ENCODE measurements at places on chromosomes 3 and 15.

GRCh38 chr3:87792534-87793336, 266.1 kb downstream of the CGGBP1 start:
- peak; percentile 36 for DNase-seq

- DNase-seq = no peak
Measured at GRCh38 chr3:131708241-131708640, 205.5 kb upstream of the MRPL3 start.

DNA sequence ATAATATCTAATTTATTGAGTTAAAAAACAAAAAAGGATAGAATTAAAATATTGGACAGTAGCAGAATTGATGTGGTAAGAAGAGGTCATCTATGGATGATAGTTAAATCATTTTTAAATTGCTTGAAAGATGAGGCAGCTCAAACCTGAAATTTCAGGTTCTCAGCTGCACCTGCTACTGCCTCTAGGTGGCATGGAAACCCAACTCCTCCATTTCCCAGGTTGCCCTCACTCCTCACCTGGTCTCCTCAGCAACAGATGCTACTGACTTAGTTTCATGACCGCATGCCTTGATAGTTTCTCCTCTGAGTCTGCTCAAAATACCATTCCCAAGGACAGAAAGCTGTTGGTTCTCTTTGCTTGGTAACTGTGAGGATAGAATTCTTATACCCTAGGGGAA, 148.1 kb downstream of the ABHD5 start:
- no peak for DNase-seq

DNA sequence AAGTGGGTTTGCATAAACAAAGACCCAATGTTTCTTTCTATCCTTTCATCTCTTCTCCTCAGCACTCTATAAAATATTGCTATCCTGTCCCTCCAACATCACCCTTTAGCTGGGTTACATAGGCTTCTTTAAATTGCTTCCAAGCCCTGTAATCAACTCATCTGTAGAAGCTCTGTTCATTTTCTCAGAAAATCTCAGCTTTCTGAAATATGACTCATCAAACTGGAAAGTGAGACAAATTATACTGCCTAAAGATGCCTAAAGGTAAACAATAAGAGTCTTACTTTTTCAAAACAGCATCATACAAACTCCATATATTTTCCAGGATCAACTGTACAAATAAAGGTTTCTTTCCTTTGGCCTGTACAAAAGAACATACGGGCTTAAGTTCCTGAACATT, 33.8 kb downstream of the EFL1 start:
- DNase-seq = no peak

DNA sequence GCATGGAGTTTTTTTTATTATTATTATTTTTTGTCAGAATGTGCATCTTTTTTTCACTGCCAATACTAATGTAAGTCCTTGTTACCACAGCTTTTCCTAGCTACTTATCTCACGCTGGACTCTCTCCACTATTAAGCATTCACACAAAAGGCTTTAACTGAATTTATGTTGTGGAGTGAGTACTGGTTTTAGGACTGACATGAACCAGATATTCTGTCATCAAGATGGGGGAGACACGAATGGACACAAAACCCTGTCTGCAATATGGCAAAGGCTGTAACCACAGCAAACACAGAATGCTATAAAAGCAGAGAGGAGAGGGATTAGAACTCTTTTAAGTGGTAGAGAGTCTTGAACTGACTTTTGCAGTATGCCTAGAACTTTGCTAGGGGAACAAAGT, 592.2 kb upstream of the TBL1XR1 start:
- DNase-seq = no peak

DNA sequence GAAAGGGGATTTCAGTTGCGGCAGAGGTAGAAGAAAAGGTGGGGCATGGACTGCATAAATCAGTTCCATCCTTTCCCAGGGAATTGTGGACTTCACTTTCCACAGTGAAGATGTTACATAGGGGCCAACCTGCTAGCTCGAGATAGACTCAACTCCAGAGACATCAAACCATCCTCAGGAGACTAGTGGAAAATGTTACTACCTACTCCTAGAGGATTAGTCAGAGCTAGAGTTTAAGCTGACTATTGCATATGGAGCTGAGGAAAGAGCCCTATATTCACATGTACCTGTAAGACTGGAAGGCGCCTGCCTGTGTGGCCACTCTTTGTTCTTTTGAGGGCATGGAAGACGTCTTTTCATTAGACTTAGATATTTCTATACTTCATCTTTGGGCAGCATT, 69.2 kb downstream of the KLHL25 start:
- no peak for DNase-seq

GRCh38 chr3:106824856-106825255, 552.4 kb upstream of the CCDC54 start:
- peak; percentile 9 for DNase-seq

- DNase-seq = no peak
Measured at GRCh38 chr3:3772920-3773319, 26.3 kb upstream of the LRRN1 start.

GRCh38 chr3:113193288-113193687, 18.1 kb upstream of the BOC start:
- DNase-seq = no peak

DNA sequence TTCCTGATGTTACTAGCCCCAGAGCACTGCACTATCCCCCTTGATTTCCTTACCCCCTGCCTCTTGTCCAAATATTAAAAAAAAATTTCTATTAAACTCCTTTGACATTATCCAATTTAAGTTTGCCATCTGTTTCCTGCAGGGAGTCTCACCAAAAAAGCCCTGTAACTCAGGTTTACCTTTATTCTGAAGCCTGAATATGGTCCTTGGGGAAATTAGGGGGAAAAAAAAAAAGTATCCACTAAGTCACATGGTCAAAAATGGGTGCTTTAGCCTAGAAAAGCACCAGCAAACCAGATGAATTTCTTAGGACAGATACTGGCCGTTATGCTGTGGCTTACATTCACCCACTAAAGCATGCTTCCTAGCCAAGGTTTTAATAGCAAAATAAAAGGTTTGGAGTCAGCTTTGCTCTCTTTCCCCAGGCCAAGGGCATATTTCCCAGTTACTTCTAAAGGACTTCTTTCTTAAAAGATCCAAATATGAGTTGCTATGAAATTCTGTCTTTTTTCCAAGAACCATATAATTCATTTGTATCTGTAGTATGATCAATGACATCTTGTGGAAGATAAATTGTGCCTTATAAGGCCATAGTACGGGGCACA, 394.9 kb downstream of the LSAMP start:
- no peak for DNase-seq

DNA sequence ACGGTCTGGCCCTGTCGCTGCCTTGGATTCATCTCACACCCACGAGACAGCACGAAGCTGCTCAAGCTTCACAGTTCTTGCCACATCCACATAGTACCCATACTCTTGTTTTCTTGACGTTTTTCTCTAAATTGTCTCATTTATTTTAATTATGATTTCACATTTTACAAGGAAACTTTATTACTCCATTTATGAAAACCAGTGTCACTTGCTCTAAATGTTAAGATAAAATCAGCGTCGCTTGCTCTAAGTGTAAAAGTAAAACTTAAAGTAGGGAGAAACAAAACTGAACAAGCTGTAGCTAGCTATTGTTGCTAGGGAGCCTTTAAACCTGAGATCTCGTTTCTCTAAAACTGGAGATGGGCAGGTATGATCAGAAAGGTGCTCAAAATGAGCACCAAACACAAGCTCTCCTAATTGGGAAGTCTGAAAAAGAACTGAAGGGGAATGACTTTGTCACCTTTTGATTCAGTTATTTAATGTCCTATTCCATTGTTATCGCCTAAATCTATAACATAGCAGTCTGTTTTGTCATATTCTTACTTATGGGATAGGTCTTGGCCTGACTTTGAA, 680 bp downstream of the IFT122 start:
- no peak for DNase-seq

- DNase-seq = no peak
Measured at GRCh38 chr3:120098710-120099109, 4.5 kb upstream of the GSK3B start.

DNA sequence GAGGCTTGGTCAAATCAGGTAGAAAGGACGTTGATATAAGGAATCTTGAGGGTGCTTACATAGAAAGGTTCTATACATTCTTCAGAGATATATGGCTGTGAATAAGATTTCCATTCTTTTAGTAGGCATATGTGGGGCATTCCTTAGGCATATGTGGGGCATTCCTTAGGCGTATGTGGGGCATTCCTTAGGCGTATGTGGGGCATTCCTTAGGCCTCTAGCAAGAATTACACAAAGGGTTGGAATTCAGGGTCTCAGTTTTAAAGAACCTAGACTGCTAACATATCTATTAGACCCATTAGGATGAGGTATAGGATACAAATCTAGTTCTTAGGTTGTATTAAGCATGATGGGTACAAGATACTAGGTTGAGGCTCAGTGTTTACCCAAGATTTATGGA, 607.8 kb downstream of the SI start:
- DNase-seq = no peak

DNA sequence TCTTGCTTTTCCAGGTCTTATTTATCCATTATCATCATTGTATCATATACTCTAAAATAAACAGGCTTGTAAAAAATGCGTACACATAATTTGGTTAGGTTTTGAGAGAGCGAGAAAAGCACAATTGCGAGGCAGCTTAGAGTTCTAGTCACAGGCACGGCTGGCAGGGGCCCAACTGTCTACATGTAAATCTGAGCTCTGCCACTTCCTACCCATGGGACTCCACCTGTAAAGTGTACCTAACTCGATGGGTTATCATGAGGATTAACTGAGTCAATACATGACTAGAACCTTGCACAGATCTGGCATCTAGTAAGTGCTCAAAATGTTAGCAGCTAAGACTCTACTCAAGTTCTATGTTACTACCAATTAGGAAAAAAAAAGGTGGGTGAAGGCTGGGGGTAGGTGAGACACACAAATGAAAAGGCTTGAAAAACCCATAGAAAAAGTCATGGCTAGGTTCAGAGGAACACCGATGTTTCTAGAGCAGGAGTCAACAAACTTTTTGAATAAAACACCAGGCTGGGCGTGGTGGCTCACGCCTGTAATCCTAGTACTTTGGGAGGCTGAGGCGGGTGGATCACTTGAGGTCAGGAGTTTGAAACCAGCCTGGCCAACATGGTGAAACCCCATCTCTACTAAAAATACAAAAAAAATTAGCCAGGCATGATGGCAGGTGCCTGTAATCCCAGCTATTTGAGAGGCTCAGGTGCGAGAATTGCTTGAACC, 36.2 kb downstream of the GLB1 start:
- DNase-seq = no peak

GRCh38 chr3:160224256-160224655, 966 bp upstream of the C3orf80 start:
- no peak for DNase-seq

DNA sequence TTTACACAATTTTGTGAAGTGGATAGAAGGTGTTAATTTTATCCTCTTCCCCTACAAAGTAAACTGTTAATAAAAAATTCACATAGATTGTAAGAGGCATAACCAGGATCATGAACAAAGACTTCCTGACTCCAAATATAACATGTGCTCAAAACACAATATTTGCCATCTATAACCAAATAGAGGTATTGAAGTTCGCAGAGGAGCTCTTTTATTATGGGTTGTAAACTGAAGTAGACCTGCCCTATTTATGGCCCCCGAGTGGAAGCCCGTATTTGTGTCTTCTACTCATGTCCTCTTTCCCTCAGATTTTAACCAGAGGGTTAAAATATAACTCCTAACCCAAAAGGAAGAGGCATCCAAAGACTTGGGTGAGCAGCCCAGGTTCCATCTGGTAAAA, 285.6 kb upstream of the COL8A1 start:
- DNase-seq = no peak

DNA sequence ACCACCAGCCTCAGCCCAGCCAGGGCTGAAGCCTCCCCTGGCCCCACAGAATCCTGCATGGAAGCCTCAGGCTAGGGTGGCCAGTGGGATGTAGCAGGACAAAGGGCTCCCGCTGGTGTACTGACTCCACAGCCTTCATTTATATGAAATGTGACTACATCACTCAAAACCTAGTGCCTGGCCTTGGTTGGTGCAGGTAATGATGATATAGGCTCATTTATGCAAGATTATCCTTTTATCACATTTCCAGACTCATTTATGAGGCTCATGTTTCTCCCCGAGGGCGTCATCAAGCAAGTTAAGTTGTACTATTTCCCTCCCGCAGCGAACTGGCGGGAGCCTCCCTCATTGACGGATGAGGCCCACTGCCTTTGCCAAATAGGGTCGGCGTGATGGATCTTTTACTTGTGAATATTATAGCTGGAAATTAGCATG, 179.1 kb upstream of the SMAD3 start:
- DNase-seq = no peak

DNA sequence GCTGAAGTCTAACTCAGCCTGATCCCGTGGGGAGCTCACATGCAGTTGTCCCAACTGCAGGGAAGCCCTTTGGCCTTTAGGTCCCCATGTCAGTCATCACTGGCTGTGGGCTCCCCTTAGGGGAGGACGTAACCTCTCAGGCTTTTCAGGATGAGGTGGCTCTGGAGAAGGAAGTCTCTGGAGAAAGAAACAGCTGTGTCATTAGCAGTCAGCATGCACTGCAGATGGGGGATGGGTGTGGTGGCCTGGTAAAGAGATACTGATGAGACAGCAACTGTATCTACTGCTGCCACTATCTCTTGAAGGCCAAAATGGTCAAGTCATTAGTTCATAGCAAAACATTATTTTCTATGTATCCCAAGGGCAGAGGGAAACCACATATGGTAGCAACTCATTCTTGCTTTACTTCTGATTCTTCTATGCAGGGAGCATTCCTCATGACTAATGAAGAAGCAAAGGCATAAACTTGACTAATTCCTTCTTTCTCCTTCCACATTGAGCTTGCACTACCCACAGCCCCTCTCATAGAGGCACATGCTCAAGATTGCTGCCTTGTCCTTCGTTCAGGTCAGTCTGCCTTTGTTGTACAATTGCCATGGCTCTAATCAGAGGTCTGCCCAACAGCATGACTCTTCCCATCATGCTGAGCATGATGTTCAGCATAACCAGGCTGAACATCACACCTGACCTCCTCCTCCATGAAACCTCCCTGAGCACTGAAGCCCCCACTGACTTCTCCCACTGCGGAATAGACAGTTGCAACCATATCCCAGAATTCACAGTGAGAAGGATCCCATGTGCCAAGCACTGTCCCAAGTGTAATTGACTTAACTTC, 47.8 kb upstream of the TMEM158 start:
- DNase-seq = no peak

DNA sequence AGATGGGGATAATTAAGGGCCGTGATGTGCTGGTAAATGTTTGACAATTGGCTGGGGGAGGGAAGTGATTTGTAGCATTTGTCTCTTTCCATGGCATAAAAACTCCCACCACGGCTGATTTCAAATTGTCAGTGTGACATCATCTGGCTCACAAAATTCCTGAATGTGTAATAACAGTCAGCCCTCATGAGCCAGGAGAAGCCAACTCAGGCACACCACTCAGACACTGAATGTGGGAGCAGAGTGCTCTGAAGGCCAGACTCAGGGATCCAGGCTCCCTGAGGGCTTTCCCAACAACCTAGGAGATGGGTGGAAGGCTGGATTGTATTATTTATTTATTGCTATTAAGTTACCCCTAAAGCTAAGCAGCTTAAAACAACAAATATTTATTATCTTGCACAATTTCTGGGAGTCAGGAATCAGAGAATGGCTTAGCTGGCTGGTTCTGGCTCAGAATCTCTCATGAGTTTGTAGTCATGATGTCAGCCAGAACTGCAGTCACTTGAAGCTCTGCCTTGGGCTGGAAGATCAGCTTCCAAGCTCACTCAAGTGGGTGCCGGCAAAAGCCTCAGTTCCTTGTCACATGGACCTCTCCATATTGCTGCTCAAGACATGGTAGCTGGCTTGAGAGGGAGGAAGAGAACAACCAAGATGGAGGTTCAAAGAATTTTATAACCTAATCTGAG, 6.5 kb upstream of the CPEB1 start:
- DNase-seq = no peak

GRCh38 chr3:72475258-72476138, 372.7 kb downstream of the SHQ1 start:
- DNase-seq = no peak

GRCh38 chr15:33700695-33701303, 267.5 kb upstream of the CHRM5 start:
- peak; percentile 54 for DNase-seq

Measured in HuH-7 (cell line).